T-helper 2 cell treated with Interferon-gamma antibody and Interleukin-4, amounts not matched to agents 100 ng/mL and 5 ng/mL, for 36 hours (primary cell): ENCODE measurements at places on chromosomes 6 and 20. TPM values are rescaled to one million over a fixed set of nuclear protein-coding genes. Genes with fewer than 3 reads are reported as not detected.

The SLC22A7 gene
- total RNA-seq: not detected in 2 replicates

The RIMS1 gene
- not detected in 2 replicates for total RNA-seq

The PCSK2 gene
- total RNA-seq: not detected in 2 replicates

The CAP2 gene
- total RNA-seq: not detected in 2 replicates

The THBS2 gene
- not detected in 2 replicates for total RNA-seq

The SNAI1 gene
- 0.52 and 0.57 TPM in 2 replicates for total RNA-seq

The CLDN20 gene
- total RNA-seq: not detected in 2 replicates

The MRAP2 gene
- not detected in 2 replicates for total RNA-seq

The MCHR2 gene
- not detected in 2 replicates for total RNA-seq

The RAE1 gene
- 42.3 and 46.7 TPM in 2 replicates for total RNA-seq

The SLC35D3 gene
- not detected in 2 replicates for total RNA-seq

The PPDPF gene
- total RNA-seq: 159 and 167 TPM in 2 replicates

The SLC17A4 gene
- not detected in 2 replicates for total RNA-seq

The PAX1 gene
- total RNA-seq: not detected in 2 replicates

The NOX3 gene
- total RNA-seq: not detected in 2 replicates

The CENPW gene
- total RNA-seq: 57.9 and 60.6 TPM in 2 replicates
